NCI-H2107 (cell line): ENCODE measurements at places on chromosomes 4 and X.
A peak's percentile ranks its signal among the peaks of the same experiment; 100 is the strongest.

DNA sequence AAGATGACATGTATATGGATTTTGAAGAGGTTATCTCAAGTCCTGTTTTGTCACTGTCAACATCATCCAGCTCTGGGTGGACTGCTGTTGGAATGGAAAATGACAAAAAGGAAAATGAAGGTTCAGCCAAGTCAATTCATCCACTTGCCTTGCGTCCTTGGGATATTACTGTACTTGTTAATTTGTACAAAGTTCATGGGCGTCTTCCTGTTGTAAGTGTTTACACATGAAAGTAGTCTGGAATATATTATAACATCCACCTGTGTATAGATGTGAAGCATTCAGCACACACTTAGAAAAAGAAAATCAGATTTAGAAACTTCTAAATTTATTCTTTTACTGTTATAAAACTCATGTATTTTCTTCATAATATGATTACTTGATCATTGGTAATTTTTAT is 67.2 kb downstream of the BLTP1 start:
- no peak for DNase-seq

- no peak for DNase-seq
These were observed 24.3 kb downstream of the TRPC5 start for GRCh38 chrX:112058255-112058654.

- no peak for DNase-seq
These were observed 1343.8 kb upstream of the IGFBP7 start for GRCh38 chr4:58453956-58454355.

- DNase-seq = no peak
These were observed 327.4 kb downstream of the RPA4 start for GRCh38 chrX:97211070-97211469.

GRCh38 chr4:8176547-8177399 is 18.2 kb upstream of the ABLIM2 start:
- no peak for DNase-seq

DNA sequence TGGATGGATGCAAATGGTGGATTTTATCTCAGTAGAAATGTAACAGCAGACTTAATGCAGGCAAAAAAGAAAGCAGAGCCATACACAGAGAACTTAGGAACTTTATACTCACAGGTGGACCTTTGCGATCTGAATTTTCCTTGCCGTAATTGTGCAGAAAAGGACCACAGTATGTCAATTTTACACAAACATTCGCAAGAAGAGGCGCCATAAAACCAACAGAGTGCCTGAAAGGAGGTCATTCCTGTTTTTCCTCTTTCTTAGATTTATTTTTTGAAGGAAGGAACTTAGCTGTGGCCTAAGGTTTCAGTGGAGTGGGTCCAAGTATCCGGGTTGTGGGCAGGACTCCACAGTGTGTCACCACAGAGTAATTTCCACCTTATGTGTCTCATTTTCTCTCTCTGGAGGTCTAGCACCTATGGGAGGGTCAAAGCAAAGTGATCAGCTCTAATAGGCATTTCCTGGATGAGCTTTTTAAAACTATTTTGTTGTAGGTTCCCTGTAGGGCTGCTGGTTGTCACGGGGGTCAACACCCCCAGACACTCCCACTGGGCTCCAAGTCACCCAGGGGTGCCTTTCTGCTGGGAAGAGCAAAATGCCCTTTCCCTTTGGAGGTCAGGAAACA is 24.7 kb upstream of the PBDC1 start:
- no peak for DNase-seq

- DNase-seq = no peak
These were observed 2.2 kb downstream of the TMEM47 start for GRCh38 chrX:34654696-34655490.

DNA sequence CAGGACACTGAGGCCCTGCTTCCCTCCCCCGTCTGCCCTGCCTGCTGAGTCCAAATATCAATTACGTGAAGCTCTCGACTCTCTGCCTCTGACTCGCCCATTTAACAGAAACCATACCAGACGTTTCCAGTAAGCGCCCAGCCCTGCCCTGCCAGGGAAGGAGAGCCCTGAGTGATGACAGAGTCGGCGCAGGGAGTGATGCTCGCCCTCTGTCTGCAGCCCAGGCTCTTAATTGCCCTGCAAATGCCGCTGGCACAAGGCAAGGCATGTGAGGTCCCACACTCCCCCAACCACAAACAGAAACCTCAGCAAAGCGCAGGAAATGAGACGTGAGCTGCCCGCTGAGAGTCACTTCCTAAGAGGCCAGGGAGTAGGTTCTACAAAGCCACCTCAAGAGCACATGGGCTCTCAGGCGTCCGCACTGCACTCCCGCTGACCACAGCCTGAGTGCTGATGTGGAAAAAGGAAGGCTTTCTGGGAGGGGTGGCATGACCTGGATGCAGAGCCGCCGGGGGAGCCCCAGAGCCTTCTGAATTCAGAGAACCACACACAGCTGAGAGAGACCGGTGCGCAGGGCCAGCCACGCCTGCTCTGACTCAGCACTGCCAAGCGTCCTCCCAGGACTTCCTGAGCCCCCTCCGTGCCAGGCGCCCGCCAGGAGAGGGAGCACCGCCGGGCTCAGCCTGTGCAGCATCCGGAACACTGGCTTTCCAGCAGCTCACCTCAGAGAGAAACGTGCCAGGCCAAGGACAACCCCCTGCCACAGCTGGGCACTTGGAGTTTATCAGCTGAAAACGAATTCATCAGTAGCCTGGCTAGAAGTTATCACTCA is 5.3 kb downstream of the ZFYVE28 start:
- DNase-seq = no peak

DNA sequence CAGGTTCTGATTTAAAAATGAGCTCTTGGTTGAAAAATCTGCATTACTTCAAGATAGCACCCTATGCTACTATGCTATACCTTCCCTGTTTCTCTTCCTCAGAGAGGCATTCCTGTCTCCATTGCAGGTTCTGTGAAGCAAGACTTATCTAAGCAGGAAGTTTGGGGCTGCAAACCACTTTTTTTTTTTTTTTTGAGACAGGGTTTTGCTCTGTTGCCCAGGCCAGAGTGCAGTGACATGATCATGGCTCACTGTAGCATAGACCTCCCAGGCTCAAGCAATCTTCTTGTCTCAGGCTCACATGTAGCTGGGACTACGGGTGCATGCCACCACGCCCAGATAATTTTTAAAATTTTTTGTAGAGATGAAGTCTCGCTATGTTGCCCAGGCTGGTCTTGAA is 4.0 kb upstream of the CCNG2 start:
- DNase-seq = no peak

GRCh38 chr4:98661371-98662054 is 3.1 kb upstream of the TSPAN5 start:
- no peak for DNase-seq

DNA sequence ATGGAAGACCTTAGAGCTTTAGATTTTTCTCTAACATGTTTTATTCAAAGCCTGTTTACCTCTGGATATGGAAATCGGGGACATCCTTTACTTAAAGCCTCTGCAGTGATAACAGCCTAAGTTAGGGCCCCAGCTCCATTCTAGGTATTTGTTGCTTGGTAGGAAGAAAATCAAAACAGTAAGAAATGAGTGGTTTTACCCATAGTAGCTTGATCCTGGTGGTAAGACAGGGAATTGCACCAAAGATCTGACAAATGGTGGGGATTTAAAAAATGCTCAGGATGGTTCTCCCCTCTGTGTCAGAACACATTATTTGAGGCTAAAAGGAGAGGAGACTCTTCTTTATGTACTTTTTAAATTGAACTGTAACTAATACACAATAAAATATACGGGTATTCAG is 52.4 kb downstream of the AFF2 start:
- DNase-seq = no peak

GRCh38 chr4:18234108-18234507 is 212.6 kb upstream of the LCORL start:
- no peak for DNase-seq

DNA sequence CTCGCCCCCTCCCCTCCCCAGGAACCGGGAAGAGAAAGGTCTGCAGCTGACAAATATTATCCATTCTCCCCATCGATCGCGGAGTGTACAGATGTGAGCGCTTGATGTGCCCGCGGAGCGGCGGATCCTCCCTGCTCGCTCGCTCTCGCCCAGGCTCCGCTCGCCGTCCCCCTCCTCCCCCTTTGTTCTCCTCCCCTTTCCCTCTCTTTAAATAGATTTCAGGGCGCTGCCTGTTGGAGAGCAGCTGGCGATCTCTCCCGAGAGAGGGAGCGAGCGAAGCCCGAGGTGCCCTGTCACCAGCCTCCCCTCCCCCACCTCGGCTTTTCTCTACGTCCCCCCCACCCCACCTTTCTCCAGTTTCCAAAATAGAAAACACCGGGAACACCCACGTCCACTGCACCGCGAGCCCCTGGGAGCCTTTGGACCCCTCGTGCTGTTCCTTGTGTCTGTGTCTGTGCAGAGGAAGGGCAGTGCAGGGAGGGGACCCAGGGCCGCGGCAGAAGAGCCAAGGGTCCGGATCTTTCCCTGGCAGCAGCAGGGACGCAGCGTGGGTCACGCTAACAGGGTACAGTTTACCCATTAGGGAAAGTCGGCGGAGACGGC is 56.6 kb upstream of the BCOR start:
- DNase-seq = peak; percentile 76

GRCh38 chr4:140018931-140019618 is 134.9 kb downstream of the MAML3 start:
- no peak for DNase-seq

GRCh38 chrX:47723689-47724088 is 64.7 kb upstream of the UXT start:
- no peak for DNase-seq

- DNase-seq = no peak
These were observed 348.0 kb upstream of the POU3F4 start for GRCh38 chrX:83160096-83160495.

GRCh38 chr4:79273915-79274314 is 51.9 kb downstream of the NAA11 start:
- DNase-seq = no peak

GRCh38 chr4:164304101-164304639 is 449.8 kb upstream of the SMIM31 start:
- DNase-seq = no peak

DNA sequence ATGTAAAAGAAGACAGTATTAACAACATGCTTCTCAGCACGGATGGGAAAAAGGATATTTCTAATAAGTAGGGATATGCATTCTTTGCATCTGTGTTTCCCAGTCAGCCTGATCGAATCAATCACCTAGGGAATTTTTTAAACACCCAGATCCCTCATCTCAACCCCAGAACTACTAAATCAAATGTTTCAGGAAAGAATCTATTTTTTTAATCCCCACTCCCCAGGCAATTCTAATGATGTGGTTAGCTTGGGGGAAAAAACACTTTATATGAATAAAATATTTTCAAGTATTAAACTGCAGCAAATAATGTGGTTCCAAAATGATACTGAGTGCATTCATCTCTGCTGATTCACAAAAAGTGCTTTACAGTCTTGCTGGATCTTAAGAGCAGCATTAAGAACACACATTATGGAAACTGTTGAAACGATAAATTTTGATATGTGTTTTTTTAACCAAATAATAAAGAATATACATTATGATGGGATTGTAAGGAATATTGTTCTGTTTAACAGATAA is 68.7 kb upstream of the GUCY1A1 start:
- no peak for DNase-seq

DNA sequence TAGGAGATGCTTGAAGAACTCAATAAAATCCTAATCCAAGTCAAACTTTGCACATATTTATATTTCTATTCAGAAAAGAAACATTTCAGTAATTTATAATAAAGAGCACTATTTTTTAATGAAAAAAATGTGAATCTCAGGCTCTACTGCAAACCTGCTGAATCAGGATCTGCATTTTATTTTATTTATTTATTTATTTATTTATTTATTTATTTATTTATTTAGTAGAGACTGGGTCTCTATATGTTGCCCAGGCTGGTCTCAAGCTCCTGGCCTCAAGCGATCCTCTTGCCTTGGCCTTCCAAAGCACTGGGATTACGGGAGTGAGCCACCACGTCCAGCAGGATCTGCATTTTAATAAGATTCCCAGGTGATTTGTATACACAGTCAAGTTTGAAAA is 16.0 kb downstream of the SUPT20HL1 start:
- DNase-seq = no peak

GRCh38 chr4:159266981-159267868 is 164.3 kb downstream of the RAPGEF2 start:
- no peak for DNase-seq

DNA sequence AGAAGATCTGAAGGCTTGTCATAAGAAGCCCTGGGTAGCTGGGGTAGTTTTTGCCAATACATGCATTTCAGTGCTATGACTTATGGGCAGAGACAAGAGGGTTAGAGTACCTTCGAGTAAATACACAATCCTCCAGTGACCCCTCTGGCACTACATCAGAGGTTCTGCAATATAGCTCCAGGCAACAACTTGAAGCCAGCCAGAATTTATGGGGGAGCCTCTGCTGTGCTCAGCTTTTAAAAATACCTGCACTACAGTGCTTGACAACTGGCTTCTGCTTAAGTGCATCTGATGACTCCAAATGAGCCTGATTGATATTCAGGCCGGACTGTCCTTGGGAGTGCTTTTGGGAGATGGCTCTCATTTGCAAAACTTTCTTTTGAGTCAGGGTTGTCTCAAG is 44.9 kb upstream of the SMAD1 start:
- DNase-seq = no peak

- DNase-seq = no peak
These were observed at the start of gene HTR2C for GRCh38 chrX:114583646-114584374. Gene HTR2C, plus strand, starts transcription at chrX:114584086. Its CDS starts 142,851 bp downstream, at chrX:114726937.

DNA sequence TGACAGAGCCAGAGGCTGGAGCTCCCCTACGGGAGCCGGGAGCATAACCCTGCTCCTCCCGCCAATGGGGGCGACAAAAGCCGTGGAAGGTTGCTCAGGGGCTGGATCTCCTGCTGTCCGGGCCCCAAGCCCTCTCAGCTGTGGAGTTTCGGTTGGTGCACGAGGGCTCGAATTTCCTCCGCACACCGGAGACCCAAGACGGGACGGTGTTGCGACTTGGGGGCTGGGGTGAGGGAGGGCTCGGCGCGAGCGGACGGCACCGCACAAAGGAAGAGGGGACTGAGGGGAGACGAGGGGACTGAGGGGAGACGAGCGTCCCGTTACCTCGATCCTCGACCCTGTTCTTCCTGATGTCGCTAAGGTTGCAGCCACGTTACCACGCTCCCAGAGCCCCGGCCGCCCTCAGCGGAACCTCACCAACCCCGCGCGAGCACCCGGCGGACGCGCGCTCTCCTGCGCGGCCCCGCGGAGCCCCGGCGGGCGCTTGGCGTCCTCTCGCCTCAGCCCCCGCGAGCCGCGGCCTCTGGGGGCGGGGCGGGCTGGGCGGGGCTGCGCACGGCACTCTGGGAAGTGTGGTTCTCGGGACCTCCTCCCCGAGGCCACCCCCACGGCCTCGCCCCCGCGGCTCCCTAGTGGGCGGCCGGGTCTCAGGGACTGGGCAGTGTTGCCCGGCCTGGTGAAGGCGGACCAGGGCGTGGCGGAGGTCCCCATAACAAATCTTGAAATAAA is at the start of gene KLHL8:
Gene KLHL8, minus strand, starts transcription at position 525 of the 729 bp plus-strand sequence. CDS start 25,079 bp downstream, outside the sequence.
- peak; percentile 25 for DNase-seq

GRCh38 chr4:93810340-93810992 is 18.1 kb upstream of the ATOH1 start:
- no peak for DNase-seq

- DNase-seq = no peak
These were observed 15.0 kb downstream of the IDS start for GRCh38 chrX:149490100-149490499.

- no peak for DNase-seq
These were observed 57.1 kb downstream of the RBM46 start for GRCh38 chr4:154838155-154838554.
